ENCODE measurements at places on chromosomes 12 and 14.

GRCh38 chr14:58488550-58488949 lies 61.0 kb downstream of the KIAA0586 start:
- peak; percentile 46 for DNase-seq

GRCh38 chr14:42715316-42715715 lies 1108.6 kb downstream of the LRFN5 start:
- no peak for DNase-seq

DNA sequence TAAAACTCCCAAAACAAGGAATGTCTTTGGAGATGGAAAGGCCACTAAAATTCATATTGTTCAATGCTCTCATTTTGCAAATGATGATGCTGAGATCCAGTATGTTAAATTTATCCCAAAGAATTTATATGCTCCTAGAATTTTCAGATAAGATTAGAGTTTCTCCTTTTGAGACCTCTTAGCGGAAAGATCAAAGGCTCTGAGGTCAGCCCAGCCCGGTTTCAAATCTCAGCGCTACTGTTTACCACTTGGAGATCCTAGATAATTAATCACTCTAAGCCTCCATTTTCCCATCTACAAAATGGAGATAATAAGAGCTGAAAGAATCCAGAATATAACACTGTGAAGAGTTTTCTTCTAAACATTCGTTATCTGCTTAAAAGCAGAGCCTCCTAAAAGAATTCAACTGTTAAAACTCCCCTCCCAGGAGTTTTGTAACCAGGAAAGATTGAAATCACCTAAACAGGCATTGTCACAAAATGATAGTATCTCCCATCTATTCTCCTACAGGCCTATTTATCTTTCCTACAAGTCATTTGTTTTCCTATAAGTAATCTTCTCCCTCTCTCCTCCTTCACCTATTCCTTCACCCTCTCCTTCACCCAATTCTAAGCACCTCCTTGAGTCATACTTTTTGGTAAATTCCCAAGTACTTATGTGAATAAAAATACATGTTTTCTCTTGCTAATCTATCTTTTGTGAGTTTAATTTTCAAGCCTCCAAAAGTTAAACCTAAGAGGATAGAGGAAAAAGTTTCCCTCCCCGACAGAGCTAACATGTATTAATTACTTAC lies 16.7 kb downstream of the DUSP6 start:
- no peak for DNase-seq

DNA sequence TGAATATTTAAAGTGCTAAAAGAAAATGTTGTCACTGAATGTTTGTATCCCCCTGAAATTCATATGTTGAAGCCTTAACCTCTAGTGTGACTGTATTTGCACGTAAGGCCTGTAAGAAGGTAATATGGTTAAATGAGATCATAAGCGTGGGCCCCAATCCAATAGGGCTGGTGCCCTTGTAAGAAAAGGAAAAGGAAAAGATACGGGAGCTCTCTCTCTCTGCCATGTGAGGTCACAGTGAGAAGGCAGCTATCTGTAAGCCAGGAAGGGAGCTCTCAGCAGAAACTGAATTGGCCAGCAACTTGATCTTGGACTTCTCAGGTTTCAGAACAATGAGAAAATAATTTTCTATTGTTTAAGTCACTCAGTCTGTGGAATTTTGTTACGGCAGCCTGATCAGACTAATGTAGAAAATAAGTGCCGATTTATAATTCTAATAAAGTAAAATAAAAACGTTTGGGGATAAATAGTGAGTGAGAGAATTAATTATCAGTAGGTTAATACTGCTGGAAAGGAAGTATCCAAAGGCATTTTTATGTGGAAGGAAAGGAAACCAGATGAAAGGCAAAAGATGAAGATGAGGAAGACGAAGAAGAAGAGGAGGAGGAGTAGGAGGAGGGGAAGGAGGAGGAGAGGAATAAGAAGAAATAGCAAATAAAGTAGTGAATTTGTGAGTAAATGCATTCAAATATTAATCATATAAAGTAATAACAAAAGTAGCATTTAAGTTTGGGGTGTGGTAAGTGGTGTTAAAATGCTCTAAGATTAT lies 188.5 kb upstream of the KRR1 start:
- DNase-seq: no peak

- peak; percentile 49 for DNase-seq
These were observed 46.8 kb downstream of the TMEM117 start for GRCh38 chr12:43882578-43883178.

GRCh38 chr12:127383281-127383680 lies 883.7 kb upstream of the TMEM132C start:
- peak; percentile 57 for DNase-seq

DNA sequence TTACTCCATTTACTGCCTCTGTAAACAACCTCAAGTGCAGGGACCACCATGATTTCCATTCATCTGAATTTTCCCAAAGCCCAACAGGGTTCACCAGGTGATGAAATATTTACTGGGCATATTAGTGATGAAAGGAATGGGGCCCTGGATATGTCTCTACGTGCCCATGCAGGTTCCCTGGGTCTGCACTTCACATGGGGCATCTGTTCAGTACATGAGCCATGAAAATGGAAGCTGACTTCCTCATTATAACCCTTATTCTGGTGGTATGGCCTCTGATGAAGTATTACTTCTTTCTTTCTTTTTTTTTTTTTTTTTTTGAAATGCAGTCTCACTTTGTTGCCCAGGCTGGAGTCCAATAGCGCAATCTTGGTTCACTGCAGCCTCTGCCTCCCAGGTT lies 26.5 kb upstream of the CORO1C start:
- DNase-seq: peak; percentile 61

Measured in mammary epithelial cell (primary cell).